ENCODE measurements at places on chromosomes 11 and 22.

DNA sequence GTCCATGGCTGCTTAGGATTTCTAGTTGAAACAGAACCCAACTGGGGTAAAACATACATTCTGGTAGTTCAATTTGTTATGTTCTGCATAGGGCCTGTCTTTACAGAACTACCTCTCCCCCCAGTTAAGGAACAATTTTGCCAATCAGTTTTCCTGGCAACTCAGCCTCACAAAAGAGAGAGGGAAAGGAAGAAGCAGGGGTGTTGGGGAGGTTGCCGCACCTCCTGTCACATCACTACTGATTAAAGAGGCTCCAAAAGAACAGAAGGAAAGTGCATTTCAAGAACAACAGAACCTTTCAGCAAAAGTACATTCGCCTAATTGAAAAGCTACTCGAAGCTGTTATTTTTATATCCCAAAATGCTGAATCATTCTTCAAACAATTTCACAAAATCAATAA lies 217.6 kb downstream of the CADM1 start:
- no peak for DNase-seq

DNA sequence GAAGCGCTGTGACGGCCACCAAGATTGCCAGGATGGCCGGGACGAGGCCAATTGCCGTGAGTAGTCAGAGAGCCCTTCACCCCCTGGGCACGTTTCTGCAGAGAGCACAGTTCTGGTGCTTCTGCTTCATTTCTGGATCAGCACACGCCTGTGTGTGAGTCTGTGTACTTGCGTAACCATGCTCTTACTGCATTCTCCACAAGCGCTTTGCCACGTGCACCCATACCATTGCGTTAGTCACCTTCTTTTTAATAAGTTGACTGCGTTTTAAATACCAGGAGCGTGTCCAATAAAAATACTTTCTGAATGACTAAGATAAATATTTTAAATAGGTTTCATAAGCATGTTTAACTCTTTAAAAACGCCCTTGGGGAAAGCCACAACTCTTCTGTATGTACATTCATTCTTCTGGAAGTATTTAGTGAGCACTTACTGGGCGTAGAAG lies 143.0 kb upstream of the SORL1-AS1 start:
- no peak for DNase-seq

DNA sequence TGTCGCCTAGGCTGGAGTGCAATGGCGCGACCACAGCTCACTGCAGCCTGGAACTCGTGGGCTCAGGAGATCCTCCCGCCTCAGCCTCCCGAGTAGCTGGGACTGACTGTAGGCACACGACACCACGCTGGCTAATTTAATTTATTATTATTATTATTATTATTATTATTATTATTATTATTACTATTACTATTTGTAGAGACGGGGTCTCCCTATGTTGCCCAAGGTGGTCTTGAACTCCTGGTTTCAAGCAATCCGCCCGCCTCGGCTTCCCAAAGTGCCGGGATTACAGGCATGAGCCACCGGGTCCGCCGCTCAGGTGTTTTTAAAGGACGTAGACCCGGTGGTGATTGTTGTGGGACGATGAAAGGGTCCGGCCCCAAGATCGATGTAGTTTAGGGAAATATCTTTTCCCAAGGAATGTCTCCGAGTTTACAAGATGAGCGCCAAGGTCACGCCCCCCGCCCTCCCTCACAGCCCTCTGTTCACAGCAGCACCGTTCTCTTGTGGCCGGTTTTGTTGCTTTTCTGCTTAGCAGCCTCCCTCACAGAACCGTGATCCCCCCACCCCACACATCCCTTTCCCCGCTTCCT lies 728 bp upstream of the POGLUT3 start:
- DNase-seq, result no peak

DNA sequence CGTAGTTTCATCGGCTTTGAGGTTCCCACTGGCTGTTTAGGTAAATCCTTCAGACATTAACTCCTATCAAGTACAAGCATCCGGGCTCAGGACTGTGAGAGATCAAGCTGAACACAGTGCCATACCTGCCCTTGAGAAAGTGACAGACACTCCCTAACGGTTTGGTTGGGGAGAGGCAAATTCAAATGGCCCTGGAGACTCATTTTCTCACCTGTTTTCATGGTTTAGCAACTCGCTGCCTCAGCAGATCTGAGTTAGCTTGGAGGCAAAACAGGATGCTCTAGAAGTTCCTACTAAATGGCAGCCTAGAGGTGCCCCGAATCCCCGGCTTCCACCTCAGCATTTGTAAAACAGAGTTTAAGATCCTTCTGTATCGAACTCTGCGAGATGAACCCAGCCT lies 3.6 kb upstream of the FBXO3 start:
- DNase-seq, result no peak

GRCh38 chr22:29621761-29622526 lies 18.5 kb downstream of the NF2 start:
- no peak for DNase-seq

- DNase-seq, result no peak
Measured at GRCh38 chr22:39900306-39901227, at the start of gene GRAP2. Gene GRAP2, plus strand, starts transcription at chr22:39901084. Its CDS starts 46,023 bp downstream, at chr22:39947107.

DNA sequence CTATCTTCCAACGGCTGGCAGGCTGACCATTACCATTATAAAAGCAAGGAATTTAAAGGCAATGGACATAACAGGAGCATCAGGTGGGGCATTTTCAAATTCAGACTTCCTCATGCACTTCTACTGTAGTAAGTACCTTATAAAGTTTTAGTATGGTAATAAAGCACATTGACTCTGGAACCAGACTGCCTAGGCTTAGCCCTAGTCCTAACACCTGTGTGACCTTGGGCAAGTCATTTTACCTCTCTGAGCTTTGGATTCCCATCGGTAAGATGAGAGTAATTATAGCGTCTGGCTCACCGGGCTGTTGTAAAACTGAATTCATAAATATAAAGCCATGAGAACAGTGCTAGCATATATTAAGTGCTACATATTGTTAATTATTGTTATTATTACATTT lies 69.2 kb upstream of the OLFML1 start:
- no peak for DNase-seq

DNA sequence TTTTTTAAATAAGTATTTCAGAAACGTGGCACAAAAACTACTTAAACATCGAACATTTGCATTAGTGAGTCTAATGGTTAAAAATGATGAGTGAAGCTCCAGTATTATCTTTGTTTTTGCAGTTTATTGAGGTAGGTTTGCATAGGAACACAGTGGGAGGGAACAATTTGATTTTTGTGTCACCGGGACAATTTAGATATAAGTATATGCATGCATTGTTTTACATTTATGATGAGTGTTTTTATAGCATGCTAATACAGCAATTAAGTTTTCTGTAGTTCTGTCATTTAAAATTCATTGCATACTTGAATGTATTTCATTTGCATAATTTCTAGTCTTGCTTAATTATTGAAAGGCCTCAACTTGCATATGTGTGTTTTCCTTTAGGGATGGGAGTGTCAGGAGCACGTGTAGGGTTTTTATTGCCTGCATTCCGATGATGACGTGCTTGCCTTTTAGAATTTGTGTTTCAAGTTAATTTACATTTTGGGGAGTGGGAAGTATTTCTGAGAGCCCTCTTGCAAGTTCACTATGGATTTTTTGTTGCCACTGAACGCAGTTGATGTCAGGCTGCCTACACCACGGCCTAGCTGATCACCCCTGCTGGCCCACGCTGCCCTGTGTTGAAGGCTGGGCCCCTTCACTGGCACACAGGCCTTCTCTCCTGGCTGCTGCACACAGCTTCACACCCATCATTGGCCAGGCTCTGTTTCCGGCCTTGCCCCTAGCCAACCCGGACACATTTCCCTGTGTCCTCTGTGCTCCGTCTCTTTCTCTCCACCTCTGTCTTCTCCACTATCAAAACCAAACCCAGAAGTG lies 120.9 kb downstream of the TBC1D22A start:
- no peak for DNase-seq

DNA sequence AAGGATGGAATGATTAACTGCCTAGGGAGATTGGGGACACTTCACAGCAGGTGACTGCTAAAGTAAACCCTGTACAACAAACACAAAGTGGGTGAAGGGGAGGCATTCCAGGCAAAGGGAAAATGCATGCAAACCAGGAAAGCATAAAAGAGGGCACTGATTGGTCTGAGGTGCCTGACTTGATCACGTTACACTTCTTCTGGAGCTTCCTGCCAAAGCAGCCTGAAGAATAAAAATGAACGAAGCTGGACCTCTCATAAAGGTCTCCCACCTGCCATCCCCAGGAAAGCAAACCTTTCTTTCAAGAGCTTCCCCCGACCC lies 46.7 kb upstream of the SCUBE2 start:
- peak; percentile 78 for DNase-seq

GRCh38 chr11:101863361-101863760 lies 51.4 kb upstream of the CEP126 start:
- no peak for DNase-seq

DNA sequence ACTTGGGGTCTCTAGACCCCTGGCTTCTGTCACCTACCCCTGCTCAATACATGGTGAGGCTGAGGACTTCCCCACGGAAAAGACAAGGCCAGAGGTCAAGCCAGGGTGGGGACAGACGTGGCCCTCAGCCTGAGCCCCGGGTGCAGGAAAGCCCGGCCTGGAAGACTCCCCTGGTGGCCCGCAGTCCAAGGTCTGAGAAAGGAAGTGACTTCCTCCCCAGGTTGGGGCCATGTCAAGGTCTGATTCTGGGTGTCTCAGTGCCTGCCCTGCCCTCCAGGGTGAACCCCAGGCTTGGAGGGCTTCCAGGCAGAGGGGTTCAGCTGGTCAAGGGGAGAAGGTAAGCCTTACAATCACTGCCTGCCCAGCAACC lies 3.9 kb downstream of the CTSD start:
- DNase-seq, result no peak

DNA sequence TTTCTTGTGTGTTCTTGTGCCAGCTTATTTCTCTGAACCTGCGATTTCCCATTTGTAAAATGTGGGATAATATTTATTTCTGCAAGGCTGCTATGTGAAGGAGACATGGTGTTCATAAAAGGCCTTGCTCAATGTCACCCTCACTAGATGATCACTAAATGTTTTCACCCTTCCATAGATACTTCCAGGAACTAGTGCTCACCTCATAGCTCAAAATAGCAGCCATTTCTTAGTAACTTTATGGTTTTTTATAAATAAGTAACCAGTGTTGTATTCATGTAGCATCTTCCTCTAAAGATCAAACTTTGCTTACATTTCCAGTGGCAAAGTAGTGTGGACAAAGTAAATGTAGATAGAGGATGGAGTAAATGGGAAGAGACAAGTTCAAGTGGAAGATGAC lies 23.8 kb downstream of the SYTL2 start:
- no peak for DNase-seq

- DNase-seq, result no peak
Measured at GRCh38 chr11:117910525-117910924, 18.7 kb downstream of the TMPRSS13 start.

DNA sequence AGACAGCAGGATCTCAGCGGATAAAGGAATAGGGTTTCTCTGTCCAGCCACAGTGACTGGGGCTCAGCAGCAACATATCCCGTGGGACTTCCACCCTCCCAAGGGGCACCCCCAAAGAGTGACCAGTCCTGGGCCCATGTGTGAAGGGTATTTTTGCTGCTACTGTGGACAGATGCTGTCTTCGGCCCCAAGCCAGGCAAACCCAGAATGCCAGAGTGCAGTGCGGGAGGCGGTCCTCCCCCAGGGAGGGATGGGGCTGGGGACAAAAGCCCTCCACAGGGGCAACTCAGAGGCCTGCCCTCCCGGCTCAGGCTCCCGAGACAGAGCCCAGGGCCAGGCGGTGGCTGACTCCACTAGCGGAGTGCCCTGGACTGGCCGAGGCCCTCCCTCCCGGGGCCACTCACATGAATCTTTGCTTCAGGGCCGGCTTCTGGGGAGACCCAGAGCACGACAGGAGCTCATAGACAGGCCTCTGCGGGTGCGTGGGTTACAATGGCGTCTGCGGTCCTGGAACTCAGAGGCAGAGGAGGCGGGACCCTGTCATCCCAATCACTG lies 34.7 kb upstream of the WNT7B start:
- no peak for DNase-seq

GRCh38 chr11:61609000-61609979 lies 28.4 kb upstream of the SYT7 start:
- DNase-seq, result no peak

- DNase-seq, result no peak
Measured at GRCh38 chr11:106961518-106961917, 56.8 kb downstream of the GUCY1A2 start.

DNA sequence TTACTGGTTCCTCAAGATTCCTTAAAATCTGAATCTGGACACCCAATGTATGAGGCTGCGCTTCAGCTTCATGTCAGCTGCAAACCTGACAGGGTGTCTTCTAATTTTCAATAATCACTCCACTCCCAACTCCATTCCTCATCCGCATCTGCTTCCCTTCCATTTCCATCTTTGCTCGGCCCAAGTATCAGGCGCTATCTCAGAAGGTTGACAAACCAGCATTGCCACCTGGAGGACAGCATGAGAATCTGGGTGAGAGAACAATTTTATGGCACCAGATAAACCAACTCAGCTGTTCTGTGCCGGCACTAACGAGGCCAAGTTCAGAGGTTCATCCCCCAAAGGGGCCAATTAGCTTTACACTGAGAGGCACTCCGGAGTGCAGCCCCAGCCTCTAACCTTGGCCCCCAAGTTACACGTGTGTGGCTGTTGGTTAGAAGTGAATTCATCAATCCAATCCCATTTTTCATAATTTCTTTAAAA lies 79.1 kb upstream of the LMO2 start:
- DNase-seq, result peak; percentile 53

DNA sequence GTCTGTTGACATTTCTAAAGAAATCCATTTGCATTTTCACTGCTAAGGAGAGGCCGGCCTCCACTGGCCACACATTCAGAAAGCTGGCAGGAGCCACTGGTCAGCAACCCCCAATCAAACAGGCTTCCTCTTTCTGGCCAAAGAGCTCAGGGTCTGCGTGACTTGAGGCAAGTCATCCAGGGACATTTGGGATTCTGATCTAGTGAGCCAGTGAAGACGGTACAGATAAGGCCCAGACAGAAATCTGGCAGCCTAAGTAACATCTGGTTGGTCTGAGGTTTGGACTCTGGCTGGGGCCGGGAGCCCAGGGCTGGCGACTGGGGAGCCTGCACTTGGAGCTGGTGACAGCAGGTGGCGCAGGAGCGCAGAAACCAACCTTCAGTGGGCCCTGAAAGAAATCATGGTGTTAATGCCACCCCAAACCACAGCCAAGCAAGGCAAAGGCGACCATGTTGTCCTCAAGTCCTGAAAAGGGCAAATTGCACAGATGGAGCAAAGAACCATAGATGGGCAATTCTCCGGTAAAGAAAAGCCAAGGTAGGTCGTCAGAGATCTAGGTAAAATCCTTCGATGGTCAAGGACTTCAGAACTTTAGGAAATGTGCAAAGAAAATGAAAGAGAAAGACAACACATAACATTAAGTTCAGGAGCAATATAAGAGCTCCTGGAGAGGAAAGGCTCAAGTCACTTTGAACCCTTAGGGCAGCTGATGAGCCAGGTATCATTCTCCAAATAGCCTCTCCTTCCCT lies 99.4 kb upstream of the BLID start:
- no peak for DNase-seq

GRCh38 chr11:44307340-44308099 lies 2.4 kb downstream of the ALX4 start:
- DNase-seq, result no peak

DNA sequence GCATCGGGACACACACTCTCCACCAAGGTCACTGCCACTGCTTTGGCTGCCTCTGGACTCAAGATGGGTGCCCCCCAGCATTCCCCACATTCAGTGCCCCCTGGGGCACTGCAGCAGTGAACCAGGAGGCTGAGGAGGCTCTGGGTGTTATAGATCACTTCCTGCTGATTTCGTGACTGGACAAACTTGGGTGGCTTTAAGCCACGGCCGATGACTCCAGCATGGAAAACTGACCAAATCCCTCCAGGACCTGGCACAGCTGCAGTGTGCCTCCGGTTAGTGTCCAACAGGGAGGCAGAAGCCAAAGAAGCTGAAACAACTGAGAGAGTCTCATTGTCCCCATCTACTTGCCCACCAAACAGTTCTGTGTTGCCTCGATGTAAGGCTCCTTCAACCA lies 1.2 kb upstream of the GANAB start:
- no peak for DNase-seq

Data from NCI-H774 (cell line).